Left ventricle myocardium inferior (tissue), 1 donor: ENCODE measurements at places on chromosomes 2 and 18. TPM values are rescaled to one million over a fixed set of nuclear protein-coding genes. Genes with fewer than 3 reads are reported as not detected.

Gene GRHL1
- 0.69 TPM for total RNA-seq

Gene TNS1
- 828 TPM for total RNA-seq

DNA sequence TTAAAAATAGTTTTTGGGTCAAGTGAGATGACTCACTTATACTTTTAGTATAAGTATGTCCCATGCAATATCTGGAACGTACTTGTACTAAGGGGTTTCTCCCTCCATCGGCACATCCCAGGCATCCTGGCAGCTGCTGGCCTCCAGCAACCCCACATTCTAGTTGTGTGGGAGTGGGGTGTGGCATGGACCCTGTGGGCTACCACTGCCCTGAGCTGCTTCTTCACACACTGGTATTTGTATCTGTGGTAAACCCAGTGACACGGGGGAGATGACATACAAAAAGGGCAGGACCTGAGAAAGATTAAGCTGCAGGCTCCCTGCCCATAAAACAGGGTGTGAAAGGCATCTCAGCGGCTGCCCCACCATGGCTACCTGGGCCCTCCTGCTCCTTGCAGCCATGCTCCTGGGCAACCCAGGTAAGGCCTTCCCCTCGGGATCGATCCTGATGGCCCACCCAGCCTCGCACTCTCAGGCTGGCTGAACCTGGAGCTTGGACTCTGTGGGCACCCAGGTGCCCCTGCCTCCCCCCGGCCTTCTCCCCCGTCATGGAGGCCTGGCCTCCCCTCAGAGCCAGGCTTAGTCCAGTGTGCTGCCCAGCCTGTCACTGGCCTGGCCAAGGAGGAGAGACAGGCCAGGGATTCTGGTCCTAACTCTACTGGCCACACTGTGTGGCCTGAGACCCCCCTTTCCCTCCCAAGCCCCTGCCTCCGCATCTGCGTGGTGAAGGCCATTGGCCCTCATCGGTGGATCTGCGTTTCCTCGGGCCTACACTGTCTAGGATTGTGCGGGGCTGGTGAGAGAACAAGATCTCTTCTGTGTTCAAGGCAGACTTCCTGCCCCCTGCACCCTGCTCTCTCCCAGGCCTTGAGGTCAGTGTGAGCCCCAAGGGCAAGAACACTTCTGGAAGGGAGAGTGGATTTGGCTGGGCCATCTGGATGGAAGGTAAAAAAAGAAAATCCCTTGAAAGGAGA is at the start of gene GNLY:
Gene GNLY (plus strand): TSS at position 307 of the 974 bp plus-strand sequence. CDS start 61 bp downstream, at position 368.
- no peak within 1 kb of the TSS for H3K27ac ChIP-seq
- no peak for DNase-seq
- H3K4me1 ChIP-seq = no peaks in the 10 kb centered on the region
- H3K4me3 ChIP-seq = no peak within 1 kb of the TSS
- no peaks in the 10 kb centered on the region for H3K36me3 ChIP-seq
- H3K27me3 ChIP-seq = no peaks in the 10 kb centered on the region

Gene MALT1
- total RNA-seq = 8.6 TPM

- peaks cover 58% of the 10 kb centered on the region for H3K4me1 ChIP-seq
- H3K27ac ChIP-seq = peak overlapping the region; percentile 99
- no peaks in the 10 kb centered on the region for H3K27me3 ChIP-seq
- no peaks in the 10 kb centered on the region for H3K36me3 ChIP-seq
Observed at GRCh38 chr2:231640241-231640640, 47.6 kb downstream of the TEX44 start.

Gene RNF125
- 3.5 TPM for total RNA-seq

GRCh38 chr2:90207454-90208058 is 1516.1 kb downstream of the RPIA start:
- no peaks in the 10 kb centered on the region for H3K36me3 ChIP-seq
- H3K4me3 ChIP-seq = no peak overlapping the region
- no peak overlapping the region for H3K27ac ChIP-seq
- H3K27me3 ChIP-seq = peaks cover 65% of the 10 kb centered on the region
- DNase-seq = no peak

DNA sequence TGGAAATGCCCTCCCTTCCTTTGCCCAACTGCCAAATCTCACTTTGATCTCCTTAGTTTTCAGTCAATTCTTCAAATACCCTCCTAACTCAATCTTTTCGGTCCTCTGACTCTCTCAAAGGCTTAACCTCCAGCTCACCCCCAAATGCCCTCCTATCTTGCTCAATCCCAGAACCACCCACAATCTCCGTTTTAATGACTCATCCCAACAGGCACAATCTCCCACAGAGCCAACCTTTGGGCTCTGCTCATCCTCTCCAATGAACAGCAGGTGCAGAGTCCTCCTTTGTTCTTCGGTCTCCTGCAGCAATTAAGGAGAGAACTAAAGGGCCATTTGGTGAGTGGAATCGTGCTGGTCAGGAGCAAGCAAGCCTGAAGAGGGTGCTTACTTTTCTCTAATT is 366.1 kb upstream of the CRIM1 start:
- DNase-seq = no peak
- H3K27me3 ChIP-seq = no peaks in the 10 kb centered on the region
- no peak overlapping the region for H3K27ac ChIP-seq
- no peaks in the 10 kb centered on the region for H3K36me3 ChIP-seq
- no peaks in the 10 kb centered on the region for H3K4me1 ChIP-seq
- no peak overlapping the region for H3K4me3 ChIP-seq

GRCh38 chr2:26139269-26140183 is 33.4 kb upstream of the GAREM2 start:
- no peak overlapping the region for H3K4me3 ChIP-seq
- no peaks in the 10 kb centered on the region for H3K27me3 ChIP-seq
- no peak overlapping the region for H3K27ac ChIP-seq

- no peak overlapping the region for H3K27ac ChIP-seq
- DNase-seq = no peak
- H3K4me1 ChIP-seq = no peaks in the 10 kb centered on the region
- H3K36me3 ChIP-seq = no peaks in the 10 kb centered on the region
Observed at GRCh38 chr2:197377670-197378069, 57.2 kb downstream of the SF3B1 start.

DNA sequence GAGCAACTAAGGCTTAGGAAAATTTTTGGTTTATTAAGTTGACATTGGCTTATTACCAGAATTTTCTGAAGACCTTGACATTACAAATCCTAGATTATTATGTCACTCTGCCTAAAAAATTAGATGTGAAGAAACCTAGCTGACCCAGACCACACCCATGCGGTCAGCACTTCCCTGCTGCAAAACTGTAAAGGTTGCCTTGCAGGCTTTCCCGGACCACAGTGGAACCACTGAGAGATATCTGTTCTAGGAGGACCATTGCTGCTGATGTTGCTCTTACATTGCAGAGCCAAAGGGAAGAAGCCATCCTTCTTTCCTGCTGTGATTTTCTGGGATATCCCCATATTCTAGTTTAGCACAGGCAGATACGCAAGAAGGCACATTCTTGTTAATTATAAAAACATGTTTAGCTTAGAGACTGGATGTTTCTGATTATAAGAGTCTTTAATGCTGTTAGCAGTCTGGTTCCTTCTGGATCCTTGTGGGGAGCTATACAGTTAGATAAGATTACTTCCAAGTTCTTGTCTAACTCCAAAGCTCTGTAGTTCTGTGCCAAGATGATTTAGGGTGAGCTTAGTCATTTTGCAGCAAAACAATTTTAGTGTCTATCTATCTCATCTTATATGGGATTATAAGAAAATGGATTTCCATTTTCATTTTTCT is 70.2 kb downstream of the AOX1 start:
- no peaks in the 10 kb centered on the region for H3K4me1 ChIP-seq
- H3K27me3 ChIP-seq = peaks cover 13% of the 10 kb centered on the region
- no peaks in the 10 kb centered on the region for H3K36me3 ChIP-seq

Gene TUBA4B
- total RNA-seq = not detected

DNA sequence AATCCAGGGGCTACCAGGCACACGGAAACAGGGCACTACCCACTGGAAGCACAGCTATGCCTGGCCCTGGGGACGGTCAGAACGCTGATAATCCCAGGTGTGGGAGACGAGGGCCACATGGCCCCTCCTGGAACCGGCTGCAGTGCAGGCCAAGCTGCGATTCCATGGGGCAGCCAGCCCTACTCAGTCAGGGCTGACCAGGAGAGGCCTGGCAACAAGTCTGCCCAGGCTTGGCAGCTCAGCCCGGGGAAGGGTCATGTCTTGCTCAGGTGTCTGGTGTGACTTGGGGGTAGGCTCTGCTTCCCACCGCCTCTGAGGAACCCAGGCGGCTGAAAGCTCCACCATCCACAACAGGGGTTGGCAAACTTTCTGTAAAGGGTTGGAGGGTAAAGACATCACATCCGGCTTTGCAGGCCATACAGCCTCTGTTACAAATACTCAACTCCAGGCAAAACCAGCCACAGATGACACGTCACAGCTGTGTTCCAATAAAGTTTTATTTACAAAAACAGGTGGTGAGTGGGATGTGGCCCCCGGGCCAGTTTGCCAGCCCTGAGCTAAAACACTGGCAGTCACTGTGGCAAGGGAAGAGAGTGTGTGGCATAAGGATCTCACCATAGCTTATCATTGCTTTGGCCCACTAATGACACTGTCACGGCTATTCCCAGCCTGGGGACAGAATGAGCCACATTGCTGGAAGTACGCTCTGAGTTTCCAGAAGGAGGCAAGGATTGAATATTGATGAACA is 85.2 kb downstream of the NDUFA10 start:
- H3K36me3 ChIP-seq = no peaks in the 10 kb centered on the region
- peak overlapping the region; percentile 66 for H3K27ac ChIP-seq
- peak; percentile 59 for DNase-seq
- no peak overlapping the region for H3K4me3 ChIP-seq
- H3K27me3 ChIP-seq = no peaks in the 10 kb centered on the region

DNA sequence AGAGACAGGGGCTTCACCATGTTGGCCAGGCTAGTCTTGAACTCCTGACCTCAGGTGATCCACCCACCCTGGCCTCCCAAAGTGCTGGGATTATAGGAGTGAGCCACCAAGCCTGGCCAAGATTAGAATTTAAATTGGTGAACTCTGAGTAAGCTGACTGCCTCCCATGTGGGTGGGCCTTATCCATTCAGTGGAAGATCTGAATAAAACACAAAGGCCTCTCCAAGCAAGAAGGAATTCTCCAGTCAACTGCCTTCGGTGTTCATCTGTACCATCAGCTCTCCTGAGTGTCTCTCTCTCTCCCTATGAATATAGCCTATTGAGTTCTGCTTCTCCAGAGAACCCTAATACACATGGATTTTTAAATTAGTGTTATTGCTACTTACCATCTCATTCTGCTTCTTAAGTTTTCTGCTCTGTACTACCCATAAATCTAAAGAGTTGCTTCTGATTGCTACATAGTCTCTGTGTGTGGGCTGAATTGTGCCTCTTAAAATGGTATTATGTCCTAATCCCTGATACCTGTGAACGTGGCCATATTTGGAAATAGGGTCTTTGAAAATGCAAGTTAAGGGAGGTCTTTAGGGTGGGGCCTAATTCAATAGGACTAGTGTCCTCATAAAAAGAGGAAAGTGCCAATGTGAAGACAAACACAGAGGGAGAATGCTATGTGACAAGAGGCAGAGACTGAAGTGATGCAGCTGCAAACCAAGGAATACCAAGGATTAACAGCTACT is 36.3 kb downstream of the FBXO11 start:
- DNase-seq = no peak
- H3K4me3 ChIP-seq = no peak overlapping the region
- H3K4me1 ChIP-seq = peaks cover 87% of the 10 kb centered on the region
- H3K36me3 ChIP-seq = no peaks in the 10 kb centered on the region
